ENCODE measurements at places on chromosomes 3 and 15. TPM values are rescaled to one million over a fixed set of nuclear protein-coding genes. Genes with fewer than 3 reads are reported as not detected.

Gene RASSF1
- 50.7 TPM for total RNA-seq

- no peak overlapping the region for H3K4me3 ChIP-seq
- H3K36me3 ChIP-seq, result peaks cover 2% of the 10 kb centered on the region
- no peak overlapping the region for H3K27ac ChIP-seq
- peaks cover 6% of the 10 kb centered on the region for H3K27me3 ChIP-seq
- H3K4me1 ChIP-seq, result no peaks in the 10 kb centered on the region
These were observed 14.4 kb upstream of the ZBTB38 start for GRCh38 chr3:141353652-141354495.

DNA sequence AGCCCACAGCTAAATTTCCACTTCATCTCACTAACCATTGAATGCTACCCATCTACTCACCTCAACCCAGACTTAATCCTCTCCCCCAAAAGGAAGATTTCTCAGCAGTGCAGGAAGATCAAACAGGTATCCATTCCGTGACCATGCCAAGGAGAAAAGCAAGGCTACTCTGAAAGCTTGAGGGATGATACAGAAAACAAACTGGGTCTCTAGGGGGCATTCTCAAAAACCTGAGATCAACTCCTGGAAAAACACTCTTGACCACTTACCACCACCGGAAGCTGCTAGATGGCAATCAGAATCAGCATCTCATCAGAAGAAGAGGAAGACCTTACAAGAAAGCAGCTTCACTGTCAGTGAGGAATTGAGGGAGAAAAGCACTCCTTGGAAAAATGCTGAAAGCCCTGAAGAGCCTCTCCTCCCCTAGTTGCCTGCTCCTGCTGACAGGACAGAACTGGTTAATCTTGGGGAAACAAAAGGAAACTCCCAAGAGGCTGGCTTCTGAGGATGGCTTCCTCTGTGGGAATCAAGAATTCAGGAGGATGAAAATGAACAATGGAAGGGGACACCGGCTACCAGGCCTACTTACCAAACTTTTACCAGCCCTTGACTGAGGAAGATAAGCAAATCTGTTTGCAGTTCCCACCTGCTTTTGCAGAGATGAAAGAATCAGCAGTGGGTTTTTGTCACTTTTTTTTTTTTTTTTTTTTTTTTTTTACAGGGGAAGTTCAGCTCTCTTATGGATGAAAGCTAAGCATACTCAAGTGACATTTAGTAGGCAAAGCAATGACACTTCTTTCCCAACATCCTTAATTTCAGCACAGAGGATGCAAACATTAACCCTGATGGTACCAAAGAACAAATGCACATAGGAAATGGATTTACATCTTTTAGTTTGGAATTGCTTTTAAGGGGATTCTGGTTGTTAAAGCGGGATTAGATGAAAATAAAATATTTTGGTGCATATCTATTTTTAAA, at the start of gene ATP8B4:
Gene ATP8B4 (minus strand): TSS at position 171 of the 978 bp plus-strand sequence. CDS start 12,267 bp downstream, outside the sequence.
- peak within 1 kb of the TSS; percentile 77 for H3K27ac ChIP-seq
- no peak for DNase-seq
- peaks cover 7% of the 10 kb centered on the region for H3K27me3 ChIP-seq
- H3K4me3 ChIP-seq, result peak within 1 kb of the TSS; percentile 49
- peaks cover 19% of the 10 kb centered on the region for H3K4me1 ChIP-seq
- peaks cover 4% of the 10 kb centered on the region for H3K36me3 ChIP-seq

Gene STAC
- total RNA-seq, result 0.27 TPM
